ENCODE measurements at places on chromosomes 5 and 9. TPM values are rescaled to one million over a fixed set of nuclear protein-coding genes. Genes with fewer than 3 reads are reported as not detected.

The PAX5 gene
- total RNA-seq, result under 0.01 TPM

The THOC3 gene
- 154 TPM for total RNA-seq

The GRXCR2 gene
- total RNA-seq, result not detected

The CDH9 gene
- not detected for total RNA-seq

The PCDHA3 gene
- total RNA-seq, result not detected

The HSD17B3 gene
- total RNA-seq, result not detected

The EGFL7 gene
- total RNA-seq, result 14.7 TPM

The FGF10 gene
- not detected for total RNA-seq

The BTNL9 gene
- 0.04 TPM for total RNA-seq

The ANKRD34B gene
- not detected for total RNA-seq

The CD274 gene
- total RNA-seq, result 27.6 TPM

The LIFR gene
- 0.65 TPM for total RNA-seq

The LURAP1L gene
- total RNA-seq, result 3.6 TPM

The TMEM267 gene
- 10.8 TPM for total RNA-seq

The C5orf34 gene
- 6.4 TPM for total RNA-seq

The ZNF462 gene
- total RNA-seq, result 22.4 TPM

The SPAG8 gene
- 0.58 TPM for total RNA-seq

The MZB1 gene
- 0.21 TPM for total RNA-seq

The SLC36A3 gene
- not detected for total RNA-seq

The CATSPER3 gene
- total RNA-seq, result 0.10 TPM

The TSLP gene
- not detected for total RNA-seq

The ZNF782 gene
- 2.5 TPM for total RNA-seq

The SH3GL2 gene
- total RNA-seq, result not detected

The NEUROG1 gene
- total RNA-seq, result not detected

The CDH12 gene
- total RNA-seq, result not detected

The ADCY2 gene
- total RNA-seq, result not detected

The LCN9 gene
- total RNA-seq, result not detected

The GPRIN1 gene
- 16.9 TPM for total RNA-seq

The AKNA gene
- total RNA-seq, result 5.4 TPM

The SLC4A9 gene
- total RNA-seq, result 0.04 TPM

The CNTFR gene
- total RNA-seq, result not detected

The LCN1 gene
- not detected for total RNA-seq

The SPINK7 gene
- not detected for total RNA-seq

The EIF4EBP3 gene
- total RNA-seq, result 2.5 TPM

The RMI1 gene
- total RNA-seq, result 14.4 TPM

The EGFLAM gene
- total RNA-seq, result 0.63 TPM

The LPAR1 gene
- total RNA-seq, result 30.9 TPM

The CMYA5 gene
- total RNA-seq, result 0.11 TPM

The C7 gene
- not detected for total RNA-seq

The WDR38 gene
- not detected for total RNA-seq

The LCP2 gene
- not detected for total RNA-seq

The TYRP1 gene
- total RNA-seq, result 0.18 TPM

The CCDC152 gene
- total RNA-seq, result 2.8 TPM

The CCT5 gene
- 570 TPM for total RNA-seq

The SGCD gene
- not detected for total RNA-seq

The TRIM23 gene
- 6.6 TPM for total RNA-seq

The ELP1 gene
- total RNA-seq, result 39.3 TPM

The NMUR2 gene
- total RNA-seq, result not detected

The ELOVL7 gene
- total RNA-seq, result 7.2 TPM
